Astrocyte (in vitro differentiated cells and primary cell): ENCODE measurements at places on chromosomes 3 and 15. TPM values are rescaled to one million over a fixed set of nuclear protein-coding genes. Genes with fewer than 3 reads are reported as not detected.

PML gene
- 116 and 119 TPM in 2 replicates for total RNA-seq

GRCh38 chr15:38115121-38115520 lies 137.5 kb upstream of the SPRED1 start:
- no peak for DNase-seq
- no peaks in the 10 kb centered on the region for H3K4me1 ChIP-seq
- H3K27ac ChIP-seq, result no peak overlapping the region
- no peaks in the 10 kb centered on the region for H3K36me3 ChIP-seq
- H3K27me3 ChIP-seq, result no peaks in the 10 kb centered on the region

PLSCR2 gene
- not detected in 2 replicates for total RNA-seq

PLCL2 gene
- 3.1 and 3.9 TPM in 2 replicates for total RNA-seq

DNA sequence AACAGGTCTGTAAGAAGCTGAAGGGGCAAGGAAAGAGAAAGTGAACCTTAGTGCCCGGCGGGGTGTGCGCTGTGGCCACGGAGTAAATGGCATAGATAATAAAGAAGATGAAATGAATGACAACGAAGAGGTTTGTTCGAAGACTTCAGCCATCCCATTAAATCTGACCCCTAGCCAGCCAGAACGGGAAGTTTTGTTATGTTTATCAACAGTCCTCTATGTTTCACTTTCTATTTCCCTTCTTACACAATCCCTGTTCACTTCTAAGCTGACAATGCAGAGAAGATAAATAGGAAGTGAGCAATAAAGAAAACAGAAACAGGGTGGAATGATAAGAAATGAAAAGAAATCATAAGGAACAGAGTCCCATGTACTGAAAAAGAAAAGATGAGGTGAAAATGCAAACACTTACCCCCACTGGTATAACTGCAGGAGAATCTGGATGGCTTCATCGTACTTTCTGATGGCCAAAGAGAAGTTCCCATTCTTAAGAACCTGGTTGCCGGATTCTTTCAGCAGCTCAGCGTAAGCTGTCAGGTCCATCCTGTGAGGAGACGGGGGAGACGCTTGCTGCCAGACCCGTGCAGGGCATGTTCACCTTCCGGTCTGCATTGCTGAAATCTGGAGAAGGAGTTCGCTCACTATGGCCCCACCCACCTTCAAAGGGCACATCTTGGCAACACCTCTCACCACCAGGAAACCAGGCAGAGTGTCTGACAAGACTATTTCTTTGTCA lies 36.8 kb downstream of the TRANK1 start:
- no peaks in the 10 kb centered on the region for H3K36me3 ChIP-seq
- H3K4me3 ChIP-seq, result peak overlapping the region; percentile 30
- peak; percentile 57 for DNase-seq
- H3K27me3 ChIP-seq, result no peaks in the 10 kb centered on the region
- no peak overlapping the region for H3K27ac ChIP-seq

DNA sequence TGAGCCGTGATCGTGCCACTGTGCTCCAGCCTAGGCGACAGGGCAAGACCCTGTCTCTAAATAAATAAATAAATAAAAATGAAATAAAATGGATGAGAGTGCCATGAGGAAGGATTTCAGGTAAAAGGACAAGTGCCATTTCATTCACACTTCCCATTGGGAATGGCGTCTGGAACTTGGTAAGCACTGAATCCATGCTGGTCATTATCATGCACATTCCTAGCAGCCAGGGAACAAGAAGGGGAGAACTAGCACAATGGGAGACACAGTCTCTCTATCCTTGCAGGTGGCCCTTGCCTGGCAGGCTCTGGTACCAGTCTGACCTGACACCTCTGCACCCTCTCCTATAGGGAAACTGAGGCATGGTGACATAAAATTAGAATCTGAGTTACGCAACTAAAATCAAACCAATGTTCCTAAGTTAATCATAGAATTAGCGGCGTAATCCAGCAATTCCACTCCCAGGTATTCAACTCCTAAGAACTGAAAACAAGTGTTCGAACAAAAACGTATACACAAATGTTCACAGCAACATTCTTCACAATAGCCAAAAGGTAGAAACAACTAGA lies 70.8 kb upstream of the MFGE8 start:
- no peaks in the 10 kb centered on the region for H3K36me3 ChIP-seq
- H3K4me3 ChIP-seq, result no peak overlapping the region
- H3K27me3 ChIP-seq, result no peaks in the 10 kb centered on the region

GRCh38 chr15:27679731-27680471 lies 419.2 kb downstream of the OCA2 start:
- H3K4me3 ChIP-seq, result peak overlapping the region; percentile 23
- H3K27me3 ChIP-seq, result no peaks in the 10 kb centered on the region
- no peaks in the 10 kb centered on the region for H3K36me3 ChIP-seq
- peaks cover 9% of the 10 kb centered on the region for H3K4me1 ChIP-seq

ARNT2 gene
- 2.7 and 3.5 TPM in 2 replicates for total RNA-seq

SLC2A2 gene
- not detected in 2 replicates for total RNA-seq

FBXO40 gene
- not detected in 2 replicates for total RNA-seq

SPPL2A gene
- total RNA-seq, result 56.0 and 58.5 TPM in 2 replicates

GRCh38 chr3:61574854-61575253 lies 13.5 kb downstream of the PTPRG start:
- no peaks in the 10 kb centered on the region for H3K27me3 ChIP-seq
- H3K36me3 ChIP-seq, result no peaks in the 10 kb centered on the region
- H3K4me3 ChIP-seq, result peak overlapping the region; percentile 4

DNA sequence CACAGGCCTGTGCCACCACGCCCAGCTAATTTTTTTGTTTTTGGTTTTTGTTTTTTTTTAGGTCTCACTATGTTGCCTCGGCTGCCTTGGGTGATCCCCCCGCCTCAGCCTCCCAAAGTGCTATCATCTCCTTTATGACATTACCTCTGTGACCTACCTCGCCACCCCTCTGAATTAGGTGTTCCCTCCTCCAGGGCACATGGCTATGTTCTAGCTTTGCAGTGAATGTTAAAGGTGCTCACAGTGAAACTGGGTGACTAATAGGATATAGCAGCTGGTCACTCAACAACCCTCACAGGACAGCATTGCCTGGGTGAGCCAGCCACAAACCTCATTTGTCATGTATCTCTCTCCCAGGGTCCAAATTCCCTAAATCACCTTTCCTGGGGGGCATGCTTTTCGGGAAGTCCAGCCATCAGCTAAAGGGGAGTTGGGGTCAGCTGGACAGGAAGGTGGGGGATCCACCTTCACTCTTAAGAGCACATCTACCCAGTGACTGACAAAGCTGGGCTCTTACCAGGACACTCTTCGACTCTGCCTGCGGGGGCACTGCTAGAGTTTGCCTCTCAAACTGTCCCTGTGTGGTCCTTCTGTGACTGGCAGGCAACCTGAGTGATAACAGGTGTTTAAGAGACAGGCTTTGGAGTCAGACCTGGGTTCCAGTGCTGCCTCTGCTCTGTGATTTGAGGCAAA lies 1.6 kb upstream of the TTLL3 start:
- peaks cover 35% of the 10 kb centered on the region for H3K36me3 ChIP-seq
- no peak for DNase-seq
- peaks cover 15% of the 10 kb centered on the region for H3K4me1 ChIP-seq
- no peak overlapping the region for H3K4me3 ChIP-seq

MUSTN1 gene
- total RNA-seq, result not detected in 2 replicates

GRCh38 chr3:196942915-196943277 lies 568 bp upstream of the NCBP2 start:
- no peaks in the 10 kb centered on the region for H3K27me3 ChIP-seq
- H3K36me3 ChIP-seq, result peaks cover 17% of the 10 kb centered on the region
- peak overlapping the region; percentile 98 for H3K4me3 ChIP-seq

DNA sequence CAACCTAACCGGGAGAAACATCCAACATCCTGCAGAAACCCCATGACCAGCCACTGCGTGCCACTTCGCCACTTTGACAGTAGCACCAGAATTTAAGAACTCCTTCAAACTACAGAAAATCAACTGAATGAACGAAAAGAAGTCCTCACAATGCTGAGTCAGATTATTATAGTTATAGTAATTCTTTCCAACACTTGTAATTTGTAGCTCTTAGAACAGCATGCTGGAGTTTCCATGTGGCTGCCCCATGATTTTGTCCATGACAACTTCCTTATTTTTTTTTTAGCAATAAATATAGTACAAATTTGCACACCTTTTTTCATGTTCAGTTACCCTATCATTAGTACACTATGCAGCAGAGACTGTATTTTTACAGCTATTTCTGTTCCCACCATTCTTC lies 26.1 kb upstream of the SSR3 start:
- no peaks in the 10 kb centered on the region for H3K4me1 ChIP-seq
- no peaks in the 10 kb centered on the region for H3K36me3 ChIP-seq
- no peaks in the 10 kb centered on the region for H3K27me3 ChIP-seq
- no peak overlapping the region for H3K27ac ChIP-seq
- no peak for DNase-seq

DNA sequence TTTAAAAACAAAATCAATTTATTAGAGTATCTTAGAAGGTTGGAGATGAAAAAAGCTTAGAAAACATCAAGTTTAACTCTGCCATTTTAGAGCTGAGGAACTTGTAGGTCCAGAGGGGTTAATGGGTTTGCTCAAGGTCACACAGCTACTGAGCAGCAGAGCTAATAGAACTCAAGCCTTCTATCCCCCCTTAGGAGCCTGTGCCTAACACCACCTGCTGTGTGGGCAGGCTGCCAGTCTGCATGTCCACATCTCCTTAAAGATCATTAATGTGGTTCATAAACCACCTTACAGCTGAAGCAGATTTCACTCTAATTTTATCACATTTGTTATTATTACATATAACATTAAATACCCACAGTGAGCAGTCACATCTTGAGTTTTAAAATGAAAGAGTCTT lies 14.1 kb upstream of the SLC35G2 start:
- DNase-seq, result no peak
- no peak overlapping the region for H3K27ac ChIP-seq
- no peaks in the 10 kb centered on the region for H3K27me3 ChIP-seq

MST1R gene
- total RNA-seq, result 0.46 and 0.57 TPM in 2 replicates

VGLL3 gene
- 53.8 and 63.7 TPM in 2 replicates for total RNA-seq

CHST2 gene
- 11.8 and 13.4 TPM in 2 replicates for total RNA-seq

GRCh38 chr3:158771982-158772381 lies 29.9 kb upstream of the MFSD1 start:
- no peak for DNase-seq
- no peaks in the 10 kb centered on the region for H3K27me3 ChIP-seq
- no peaks in the 10 kb centered on the region for H3K36me3 ChIP-seq
- H3K27ac ChIP-seq, result no peak overlapping the region
- no peak overlapping the region for H3K4me3 ChIP-seq

DNA sequence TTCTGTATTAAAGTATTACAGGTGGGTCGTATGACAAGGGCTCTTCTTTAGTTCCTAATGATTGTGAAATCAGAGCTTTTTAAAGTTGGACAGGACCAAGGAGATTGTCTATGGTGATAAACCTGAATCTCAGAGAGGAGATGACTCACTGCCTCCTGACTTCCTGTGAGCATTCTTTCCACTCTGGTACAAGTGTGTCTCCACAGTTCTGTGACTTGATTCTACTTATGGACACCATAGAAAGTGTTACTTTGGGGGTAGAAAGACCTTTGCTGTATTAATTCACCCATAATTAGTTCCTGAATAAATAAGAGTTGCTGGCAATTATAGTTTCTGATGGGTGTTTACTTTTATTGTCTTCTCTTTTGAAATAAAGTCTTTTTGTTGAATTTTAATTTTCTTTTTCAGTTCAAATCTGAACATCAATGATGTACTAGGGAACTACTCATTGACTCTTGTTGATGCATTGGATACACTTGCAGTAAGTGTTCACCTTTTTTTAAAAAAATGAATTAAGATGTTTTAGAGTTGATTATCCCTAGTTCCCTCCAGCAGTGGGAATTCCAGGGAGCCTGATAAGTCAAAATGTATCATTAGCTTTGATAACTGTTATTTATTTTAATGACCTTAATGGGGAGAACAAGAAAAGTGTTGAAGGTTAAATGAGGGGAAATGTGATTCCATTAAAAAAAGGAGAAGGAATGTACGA lies 7.4 kb downstream of the EDEM1 start:
- H3K36me3 ChIP-seq, result peaks cover 9% of the 10 kb centered on the region
- no peaks in the 10 kb centered on the region for H3K27me3 ChIP-seq
- H3K27ac ChIP-seq, result peak overlapping the region; percentile 51

RPP25 gene
- total RNA-seq, result 4.1 and 4.7 TPM in 2 replicates

DNA sequence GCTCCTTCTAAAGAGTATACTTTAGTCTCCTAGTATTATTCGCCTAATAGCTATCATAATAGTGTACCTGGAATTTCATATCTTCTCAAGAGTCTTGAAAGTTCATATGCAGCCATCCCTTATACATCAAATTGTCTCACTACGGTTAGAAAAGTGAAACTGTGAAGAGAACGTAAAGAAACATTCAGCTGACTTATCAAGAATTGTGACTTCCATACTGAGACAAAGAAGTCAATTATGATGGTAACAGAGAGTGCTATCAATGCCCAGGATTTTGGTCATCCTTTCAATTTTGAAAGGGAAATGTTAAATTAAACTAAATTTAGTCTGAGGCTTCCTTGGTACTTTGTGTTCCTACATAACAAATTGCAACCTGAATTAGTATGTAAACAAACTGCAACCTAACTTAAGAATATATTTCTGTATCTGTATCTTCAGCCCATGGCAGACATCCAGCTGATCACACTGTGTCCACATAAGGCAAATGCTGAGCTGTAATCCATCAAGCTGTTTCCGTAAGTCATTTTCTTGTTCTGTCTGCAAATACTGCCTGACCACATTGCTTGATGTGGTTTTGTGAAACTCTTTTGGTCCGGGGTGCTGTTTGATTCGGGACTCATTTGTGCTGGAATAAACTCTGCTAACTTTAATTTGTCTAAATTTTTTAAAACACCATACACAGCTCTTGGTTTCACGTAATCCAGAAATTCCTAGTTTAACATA lies 469.6 kb downstream of the SI start:
- H3K27ac ChIP-seq, result no peak overlapping the region
- H3K27me3 ChIP-seq, result no peaks in the 10 kb centered on the region
- no peak overlapping the region for H3K4me3 ChIP-seq
- H3K4me1 ChIP-seq, result no peaks in the 10 kb centered on the region

ACSBG1 gene
- not detected in 2 replicates for total RNA-seq

IFRD2 gene
- 59.2 and 66.8 TPM in 2 replicates for total RNA-seq

GRCh38 chr3:61381745-61382392 lies 130.6 kb upstream of the FHIT start:
- no peak overlapping the region for H3K27ac ChIP-seq
- no peak overlapping the region for H3K4me3 ChIP-seq
- peaks cover 3% of the 10 kb centered on the region for H3K27me3 ChIP-seq
- H3K4me1 ChIP-seq, result no peaks in the 10 kb centered on the region
- no peaks in the 10 kb centered on the region for H3K36me3 ChIP-seq
- DNase-seq, result peak; percentile 1

- H3K4me1 ChIP-seq, result peaks cover 50% of the 10 kb centered on the region
- DNase-seq, result peak; percentile 98
- H3K27ac ChIP-seq, result peak overlapping the region; percentile 86
- H3K36me3 ChIP-seq, result peaks cover 20% of the 10 kb centered on the region
- H3K27me3 ChIP-seq, result no peaks in the 10 kb centered on the region
Measured at GRCh38 chr3:4986782-4987537, 7.7 kb downstream of the BHLHE40 start.

DNA sequence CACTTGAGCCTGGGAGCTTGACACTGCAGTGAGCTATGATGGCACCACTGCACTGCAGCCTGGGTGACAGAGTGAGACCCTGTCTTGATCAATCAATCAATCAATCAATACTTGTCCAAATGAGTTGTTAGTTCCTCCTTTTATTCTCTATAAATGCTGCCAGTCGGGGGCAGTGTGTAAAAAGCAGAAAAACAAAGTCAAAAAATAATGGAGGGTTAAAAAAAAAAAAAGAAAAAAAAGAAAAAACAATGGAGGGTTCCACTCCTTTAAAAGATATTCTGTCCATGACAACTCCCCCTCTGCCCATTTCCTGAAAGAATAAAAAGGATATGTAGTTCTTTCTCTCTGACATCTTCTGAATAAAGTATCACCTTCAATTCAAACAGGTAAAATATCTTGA lies 1068.6 kb downstream of the FHIT start:
- no peaks in the 10 kb centered on the region for H3K36me3 ChIP-seq
- no peak overlapping the region for H3K27ac ChIP-seq
- no peaks in the 10 kb centered on the region for H3K27me3 ChIP-seq
- no peaks in the 10 kb centered on the region for H3K4me1 ChIP-seq
